Osteoblast (primary cell): ENCODE measurements at places on chromosomes 11 and 22. TPM values are rescaled to one million over a fixed set of nuclear protein-coding genes. Genes with fewer than 3 reads are reported as not detected.
A peak's percentile ranks its signal among the peaks of the same experiment; 100 is the strongest.

PKDREJ gene
- total RNA-seq: not detected in 2 replicates

DNA sequence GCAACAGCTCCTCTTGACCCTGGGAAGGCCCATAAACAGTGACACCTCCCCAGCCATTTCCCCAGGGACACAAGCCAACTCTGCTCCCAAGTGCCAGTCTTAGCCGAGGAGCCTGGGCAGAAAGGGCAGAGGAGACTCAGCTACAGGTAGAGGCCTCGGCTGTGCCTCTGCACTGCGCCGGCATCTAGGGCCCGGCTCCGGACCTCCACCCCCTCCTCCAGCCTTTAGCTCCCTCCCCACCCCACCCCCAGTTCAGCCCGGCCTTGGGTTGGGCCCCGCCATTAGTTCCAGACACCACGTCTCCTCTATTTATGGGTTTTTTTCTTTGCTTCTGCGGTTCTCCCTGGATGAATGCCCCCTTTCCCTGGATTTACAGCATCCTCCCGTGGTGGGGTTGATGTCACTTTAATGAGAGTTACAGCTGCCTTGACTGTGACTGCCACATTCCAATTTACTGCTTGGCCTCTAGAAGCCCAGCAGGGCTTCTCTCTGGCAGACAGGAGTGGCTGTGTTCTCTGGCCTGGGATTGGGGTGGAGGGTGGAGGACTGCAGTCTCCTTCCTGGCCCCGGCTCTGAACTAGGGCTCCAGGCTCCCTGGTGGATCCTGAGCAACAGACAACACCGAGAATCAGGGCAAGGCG lies 13.5 kb upstream of the OAF start:
- peaks cover 28% of the 10 kb centered on the region for H3K27me3 ChIP-seq
- H3K27ac ChIP-seq: no peak overlapping the region
- DNase-seq: peak; percentile 81
- H3K36me3 ChIP-seq: no peaks in the 10 kb centered on the region

PGA5 gene
- total RNA-seq: not detected in 2 replicates

WBP2NL gene
- total RNA-seq: under 0.01 and 0.72 TPM in 2 replicates

- no peaks in the 10 kb centered on the region for H3K27me3 ChIP-seq
- H3K27ac ChIP-seq: no peak overlapping the region
- no peaks in the 10 kb centered on the region for H3K36me3 ChIP-seq
- no peaks in the 10 kb centered on the region for H3K4me1 ChIP-seq
- no peak overlapping the region for H3K4me3 ChIP-seq
Observed at GRCh38 chr11:112762707-112763090, 198.5 kb upstream of the NCAM1 start.

GRCh38 chr11:125275905-125276618 lies 111.5 kb downstream of the PKNOX2 start:
- no peaks in the 10 kb centered on the region for H3K27me3 ChIP-seq
- DNase-seq: peak; percentile 81
- H3K4me1 ChIP-seq: peaks cover 9% of the 10 kb centered on the region
- H3K4me3 ChIP-seq: no peak overlapping the region
- no peak overlapping the region for H3K27ac ChIP-seq
- no peaks in the 10 kb centered on the region for H3K36me3 ChIP-seq

CCDC89 gene
- total RNA-seq: 2.9 and 4.1 TPM in 2 replicates

GRCh38 chr22:45672564-45673481 lies 1.2 kb downstream of the ATXN10 start:
- peaks cover 7% of the 10 kb centered on the region for H3K36me3 ChIP-seq
- no peaks in the 10 kb centered on the region for H3K27me3 ChIP-seq
- peak overlapping the region; percentile 84 for H3K27ac ChIP-seq
- H3K4me3 ChIP-seq: peak overlapping the region; percentile 95

GRCh38 chr11:67280788-67281551 lies 8.1 kb upstream of the ANKRD13D start:
- peak; percentile 77 for DNase-seq
- no peaks in the 10 kb centered on the region for H3K27me3 ChIP-seq
- H3K4me3 ChIP-seq: no peak overlapping the region
- H3K36me3 ChIP-seq: peaks cover 56% of the 10 kb centered on the region

GRCh38 chr22:39508393-39508792 lies 6.3 kb downstream of the MIEF1 start:
- DNase-seq: no peak
- H3K27ac ChIP-seq: no peak overlapping the region
- H3K36me3 ChIP-seq: peaks cover 76% of the 10 kb centered on the region
- peaks cover 5% of the 10 kb centered on the region for H3K4me1 ChIP-seq
- H3K27me3 ChIP-seq: no peaks in the 10 kb centered on the region

DNA sequence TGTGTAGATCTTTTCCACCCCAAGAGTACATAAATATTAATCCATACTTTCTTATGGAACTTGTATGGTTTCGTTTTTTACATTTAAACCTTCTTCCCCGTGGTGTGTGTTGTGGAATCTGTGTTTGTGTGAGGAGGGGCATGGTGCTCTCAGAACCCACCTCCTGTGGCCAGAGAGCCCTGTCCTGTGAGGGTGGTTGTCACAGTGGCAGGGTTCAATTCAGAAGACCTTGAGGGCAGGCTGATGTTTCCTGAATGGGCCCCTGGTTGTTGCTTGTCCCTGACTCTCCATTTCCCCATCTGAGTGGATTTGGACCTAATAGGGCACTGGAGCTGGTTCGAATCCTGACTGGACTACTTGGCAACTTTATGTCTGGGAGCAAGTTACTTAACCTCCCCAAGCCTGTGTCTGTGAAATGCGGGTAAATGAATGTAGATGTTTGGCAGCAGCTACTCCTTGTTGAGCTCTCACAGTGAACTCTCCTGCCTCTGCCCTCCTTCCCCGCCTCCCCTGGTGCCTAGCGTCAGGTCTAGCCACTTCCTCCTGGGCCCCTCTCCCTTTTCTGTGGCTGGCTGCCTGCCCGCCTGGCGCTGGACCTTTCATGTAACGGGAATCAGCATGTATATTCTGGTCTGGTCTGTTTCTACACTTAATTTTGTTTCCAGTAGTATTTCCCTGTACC lies 7.3 kb downstream of the NEAT1 start:
- peaks cover 66% of the 10 kb centered on the region for H3K4me1 ChIP-seq
- no peaks in the 10 kb centered on the region for H3K27me3 ChIP-seq
- H3K27ac ChIP-seq: peak overlapping the region; percentile 100
- peaks cover 72% of the 10 kb centered on the region for H3K36me3 ChIP-seq
- H3K4me3 ChIP-seq: peak overlapping the region; percentile 77
